ENCODE measurements at places on chromosomes 6 and 20. TPM values are rescaled to one million over a fixed set of nuclear protein-coding genes. Genes with fewer than 3 reads are reported as not detected.
A peak's percentile ranks its signal among the peaks of the same experiment; 100 is the strongest.

DNA sequence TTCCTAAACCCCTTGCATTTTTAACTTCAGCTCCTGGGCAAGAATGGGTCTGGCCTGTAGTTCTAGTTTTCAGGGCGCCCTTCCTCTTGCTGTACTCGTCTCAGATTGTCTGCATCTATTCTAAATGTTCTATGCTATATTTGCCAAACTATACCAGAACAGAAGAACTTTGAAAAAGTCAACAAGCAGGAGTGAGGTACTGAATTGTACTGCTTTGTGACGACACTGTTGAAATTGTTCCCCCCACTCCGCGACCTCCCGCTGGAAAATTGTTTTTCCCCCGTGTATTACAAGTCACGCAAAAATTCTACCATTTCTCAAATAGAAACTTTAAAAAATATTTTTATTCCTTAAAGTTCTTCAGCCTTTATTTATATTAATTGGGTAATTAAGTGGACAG lies 73.9 kb downstream of the CBFA2T2 start:
- DNase-seq: no peak
- no peak overlapping the region for H3K4me3 ChIP-seq
- no peaks in the 10 kb centered on the region for H3K27me3 ChIP-seq
- H3K27ac ChIP-seq: peak overlapping the region; percentile 65
- H3K36me3 ChIP-seq: peaks cover 1% of the 10 kb centered on the region
- H3K4me1 ChIP-seq: peaks cover 13% of the 10 kb centered on the region

GRCh38 chr6:14645841-14646240 lies 528.3 kb downstream of the CD83 start:
- no peak overlapping the region for H3K4me3 ChIP-seq
- no peaks in the 10 kb centered on the region for H3K27me3 ChIP-seq
- H3K27ac ChIP-seq: no peak overlapping the region
- no peaks in the 10 kb centered on the region for H3K4me1 ChIP-seq

- H3K36me3 ChIP-seq: no peaks in the 10 kb centered on the region
- peak; percentile 16 for DNase-seq
- H3K27ac ChIP-seq: no peak overlapping the region
These were observed 69.6 kb upstream of the SMIM28 start for GRCh38 chr6:138307816-138308730.

DNA sequence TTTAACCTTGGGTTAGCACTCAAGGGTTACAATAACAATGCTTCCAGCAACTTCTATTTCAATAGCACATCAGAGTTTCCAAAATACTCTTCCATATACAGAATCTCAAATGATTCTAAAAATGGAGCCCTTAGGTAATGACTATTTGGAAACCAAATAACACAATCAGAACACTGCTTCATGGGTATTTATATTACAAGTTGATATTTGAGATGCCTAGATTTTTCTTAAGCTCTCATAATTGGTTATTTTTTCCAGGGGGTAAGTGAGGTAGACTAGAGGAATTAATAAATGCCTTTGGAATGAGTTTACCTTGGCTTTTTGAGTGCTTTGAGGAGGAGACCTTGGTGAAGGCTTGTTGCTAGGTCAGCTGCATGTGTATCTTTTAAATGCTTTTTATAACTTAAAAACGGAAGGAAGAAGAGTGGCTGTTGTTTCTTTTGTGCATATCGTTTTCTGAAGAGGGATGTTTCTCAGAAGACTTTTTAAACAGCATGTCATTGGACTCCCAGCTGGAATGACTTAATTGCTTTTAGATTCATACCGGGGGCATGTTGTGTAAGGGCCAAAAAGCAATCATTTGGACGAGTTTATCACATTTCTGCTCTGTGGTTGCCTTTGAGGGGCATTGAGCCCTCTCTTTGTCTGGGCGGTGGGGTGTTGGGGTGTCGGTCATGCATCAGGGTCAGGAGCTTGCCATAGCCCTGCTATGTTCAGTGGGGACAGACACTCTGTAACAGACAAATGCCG lies 186.0 kb downstream of the DTNBP1 start:
- no peak for DNase-seq
- H3K4me1 ChIP-seq: peaks cover 28% of the 10 kb centered on the region
- no peaks in the 10 kb centered on the region for H3K27me3 ChIP-seq
- no peak overlapping the region for H3K27ac ChIP-seq
- H3K4me3 ChIP-seq: no peak overlapping the region

GRCh38 chr6:92538275-92538674 lies 881.1 kb downstream of the EPHA7 start:
- H3K4me3 ChIP-seq: no peak overlapping the region
- peaks cover 5% of the 10 kb centered on the region for H3K27me3 ChIP-seq
- no peak overlapping the region for H3K27ac ChIP-seq
- no peaks in the 10 kb centered on the region for H3K36me3 ChIP-seq
- peak; percentile 18 for DNase-seq

- H3K4me3 ChIP-seq: no peak overlapping the region
- no peaks in the 10 kb centered on the region for H3K4me1 ChIP-seq
- no peaks in the 10 kb centered on the region for H3K36me3 ChIP-seq
- no peak overlapping the region for H3K27ac ChIP-seq
- no peak for DNase-seq
These were observed 387.8 kb upstream of the GJE1 start for GRCh38 chr6:141744971-141745370.

DNA sequence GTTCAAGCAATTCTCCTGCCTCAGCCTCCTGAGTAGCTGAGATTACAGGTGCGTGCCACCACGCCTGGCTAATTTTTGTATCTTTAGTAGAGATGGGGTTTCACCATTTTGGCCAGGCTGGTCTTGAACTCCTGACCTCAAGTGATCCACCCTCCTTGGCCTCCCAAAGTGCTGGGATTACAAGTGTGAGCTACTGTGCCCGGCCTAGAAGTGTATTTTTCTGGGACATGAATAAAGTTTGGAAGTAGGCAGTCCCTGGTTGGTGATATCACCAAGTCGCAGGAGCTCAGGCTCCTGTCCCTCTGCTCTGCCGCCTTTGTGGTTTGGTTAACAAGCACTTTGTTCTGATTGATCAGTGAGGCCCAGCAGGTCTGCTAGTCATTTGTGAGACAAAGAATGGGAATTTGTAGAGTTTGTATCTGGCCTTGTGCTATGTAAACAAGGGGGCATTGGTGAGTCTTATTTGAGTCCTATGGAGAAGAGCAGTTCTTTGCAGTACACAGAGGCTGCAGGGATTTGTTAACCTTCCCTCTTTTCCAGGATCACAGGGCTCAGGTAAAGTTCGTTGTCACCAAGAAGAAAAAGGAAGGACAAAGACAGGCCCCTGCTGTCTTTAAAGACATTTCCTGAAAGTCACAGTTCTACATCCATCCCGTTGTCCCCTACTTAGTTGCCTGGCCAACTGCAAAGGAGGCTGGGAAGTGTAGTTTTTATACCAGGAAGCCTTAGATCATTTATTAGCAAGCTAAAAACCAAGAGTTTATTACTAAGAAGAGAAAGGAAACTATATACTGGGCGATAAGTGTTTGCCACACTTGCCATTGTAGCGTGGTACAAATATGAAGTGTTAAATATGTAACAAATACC lies 13.1 kb downstream of the MTHFD1L start:
- peaks cover 28% of the 10 kb centered on the region for H3K4me1 ChIP-seq
- no peak for DNase-seq
- no peak overlapping the region for H3K4me3 ChIP-seq
- H3K27ac ChIP-seq: no peak overlapping the region

DNA sequence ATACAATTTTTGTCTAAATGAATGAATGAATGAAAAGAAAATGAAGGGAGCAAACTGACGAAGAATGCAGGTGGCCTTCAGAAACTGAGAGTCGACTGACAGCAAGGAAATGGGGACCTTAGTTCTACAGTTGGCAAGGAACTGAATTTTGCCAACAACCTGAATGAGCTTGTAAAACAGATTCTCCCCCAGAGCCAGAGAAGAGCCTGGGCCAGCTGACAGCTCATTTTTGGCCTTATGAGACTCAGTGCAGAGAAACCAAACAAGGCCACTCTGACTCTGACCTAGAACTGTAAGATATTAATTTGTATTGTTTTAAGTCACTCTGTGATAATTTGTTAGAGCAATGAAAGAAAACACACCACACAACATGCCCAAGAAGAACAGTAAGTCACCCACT lies 21.8 kb downstream of the MAN1A1 start:
- no peak for DNase-seq
- no peak overlapping the region for H3K4me3 ChIP-seq
- H3K4me1 ChIP-seq: peaks cover 10% of the 10 kb centered on the region
- H3K27me3 ChIP-seq: no peaks in the 10 kb centered on the region
- H3K27ac ChIP-seq: no peak overlapping the region

DNA sequence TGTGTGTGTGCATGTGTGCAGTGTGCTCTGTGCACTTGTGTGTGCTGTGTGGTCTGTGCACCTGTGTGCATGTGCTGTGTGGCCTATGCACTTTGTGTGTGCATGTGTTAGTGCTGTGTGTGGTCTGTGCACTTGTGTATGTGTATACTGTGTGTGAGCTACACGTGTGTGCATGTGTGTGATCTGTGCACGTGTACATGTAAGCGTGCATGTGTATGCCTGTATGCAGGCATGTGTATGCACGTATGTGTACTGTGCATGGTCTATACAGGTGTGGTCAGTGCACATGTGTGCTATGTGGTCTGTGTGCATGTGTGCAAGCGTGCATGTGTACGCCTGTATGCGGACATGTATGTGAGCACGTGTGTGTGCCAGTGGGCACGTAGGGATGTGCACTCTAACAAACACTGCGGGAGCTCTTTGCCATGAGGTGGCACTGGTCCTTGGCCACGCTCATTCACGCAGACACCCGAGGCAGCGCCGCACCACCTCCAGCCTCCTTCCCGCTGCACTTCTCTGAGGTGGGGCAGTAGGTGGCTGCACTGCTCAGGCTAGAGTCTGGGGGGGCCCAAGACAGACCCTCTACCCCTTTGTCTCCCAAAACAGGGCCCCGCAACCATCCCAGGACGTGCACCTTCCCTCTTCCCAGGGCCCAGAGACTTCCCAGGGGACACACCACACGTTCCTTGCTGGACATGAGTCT lies 42.4 kb upstream of the CHRNA4 start:
- no peaks in the 10 kb centered on the region for H3K36me3 ChIP-seq
- peaks cover 37% of the 10 kb centered on the region for H3K27me3 ChIP-seq
- no peak for DNase-seq
- H3K4me3 ChIP-seq: no peak overlapping the region

- DNase-seq: no peak
- no peaks in the 10 kb centered on the region for H3K36me3 ChIP-seq
- no peaks in the 10 kb centered on the region for H3K27me3 ChIP-seq
- no peak overlapping the region for H3K27ac ChIP-seq
- H3K4me1 ChIP-seq: peaks cover 44% of the 10 kb centered on the region
These were observed 41.1 kb upstream of the SLCO4A1 start for GRCh38 chr20:62601172-62601571.

DNA sequence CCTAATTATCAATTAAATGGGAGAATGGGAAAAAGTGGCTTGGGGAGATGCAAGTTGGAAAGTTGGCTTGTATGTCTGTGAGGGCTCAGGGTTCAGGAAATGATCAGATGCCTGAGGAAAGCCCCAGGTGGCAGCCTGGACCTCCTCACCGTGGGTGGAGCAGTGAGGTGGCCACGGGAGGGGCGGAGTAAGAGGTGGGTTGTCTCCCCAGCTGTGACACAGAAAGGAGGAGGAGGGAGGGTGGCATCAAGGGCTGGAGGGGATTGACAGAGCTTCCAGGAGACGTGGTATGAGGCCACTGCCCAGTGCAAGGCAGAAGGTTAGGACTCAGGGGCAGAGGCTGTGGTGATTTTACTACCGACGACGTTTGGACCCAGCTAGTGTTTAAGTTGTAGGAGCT lies 672.2 kb downstream of the PRKN start:
- no peak for DNase-seq
- peaks cover 7% of the 10 kb centered on the region for H3K4me1 ChIP-seq
- H3K27me3 ChIP-seq: no peaks in the 10 kb centered on the region
- peak overlapping the region; percentile 29 for H3K27ac ChIP-seq

- no peaks in the 10 kb centered on the region for H3K27me3 ChIP-seq
- peaks cover 6% of the 10 kb centered on the region for H3K36me3 ChIP-seq
- peak overlapping the region; percentile 74 for H3K27ac ChIP-seq
- DNase-seq: peak; percentile 89
These were observed 47.2 kb downstream of the TRERF1 start for GRCh38 chr6:42404484-42404883.

DNA sequence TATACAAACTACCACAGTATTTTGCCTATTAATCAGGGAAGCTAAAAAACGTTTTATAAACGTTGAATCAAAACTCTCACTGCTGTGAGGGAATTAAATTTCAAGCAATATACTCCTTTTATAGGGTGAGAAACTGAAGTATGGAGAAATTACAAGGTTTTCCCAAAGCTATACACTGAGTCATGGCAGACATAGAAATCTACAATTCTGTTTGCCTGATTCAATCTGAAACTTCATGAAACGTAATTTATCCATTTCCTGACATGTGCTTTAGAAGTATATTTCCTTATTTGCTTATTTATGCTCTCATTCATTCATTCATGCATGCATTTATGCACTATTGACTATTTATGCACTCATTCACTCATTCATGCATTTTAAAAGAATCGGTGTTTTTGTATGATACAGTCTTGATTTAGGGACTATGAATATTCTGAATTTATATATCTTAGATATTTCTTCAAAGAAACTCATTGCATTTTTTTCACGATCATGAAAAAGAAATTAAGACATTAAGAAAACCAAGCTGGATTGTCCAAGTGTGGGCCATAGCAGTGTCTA lies 16.5 kb downstream of the EYA4 start:
- no peaks in the 10 kb centered on the region for H3K4me1 ChIP-seq
- H3K36me3 ChIP-seq: no peaks in the 10 kb centered on the region
- no peak for DNase-seq
- no peak overlapping the region for H3K27ac ChIP-seq
- H3K27me3 ChIP-seq: peaks cover 84% of the 10 kb centered on the region

DNA sequence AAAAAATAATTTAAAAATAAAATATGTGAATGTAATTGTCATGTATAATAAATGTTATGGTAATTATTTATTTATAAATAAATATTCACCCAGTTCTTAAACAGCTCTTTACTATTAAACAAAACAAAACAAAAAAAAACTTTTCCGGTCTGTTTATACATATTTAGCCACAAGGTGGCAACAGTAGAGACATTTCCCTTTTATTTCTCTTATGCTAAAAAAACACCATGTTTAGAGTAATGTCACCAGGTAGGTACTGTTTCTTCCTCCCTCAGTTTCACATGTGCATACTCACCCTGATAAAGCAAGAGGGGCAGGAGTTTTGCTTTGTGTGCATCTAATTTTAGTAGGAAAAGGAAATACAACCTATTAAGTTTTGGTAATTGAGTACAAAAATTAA lies 610.4 kb upstream of the IMPG1 start:
- H3K36me3 ChIP-seq: no peaks in the 10 kb centered on the region
- no peaks in the 10 kb centered on the region for H3K27me3 ChIP-seq
- no peak overlapping the region for H3K27ac ChIP-seq
- H3K4me1 ChIP-seq: no peaks in the 10 kb centered on the region
- peak; percentile 32 for DNase-seq

- H3K4me3 ChIP-seq: peak within 1 kb of the TSS; percentile 74
- H3K4me1 ChIP-seq: peaks cover 16% of the 10 kb centered on the region
- H3K27ac ChIP-seq: peak within 1 kb of the TSS; percentile 73
- peak; percentile 86 for DNase-seq
These were observed at the start of gene ME1 for GRCh38 chr6:83430611-83431544. Gene ME1, minus strand, starts transcription at chr6:83431051. Its CDS starts 97 bp downstream, at chr6:83430954.

SPTLC3 gene
- total RNA-seq: 20.3 TPM

NMBR gene
- total RNA-seq: not detected

DAAM2 gene
- total RNA-seq: not detected

TXLNB gene
- not detected for total RNA-seq

CRISP2 gene
- not detected for total RNA-seq
